ENCODE measurements at places on chromosomes 6 and 20.

- peak; percentile 7 for DNase-seq
Observed at GRCh38 chr6:140225701-140226436, 851.4 kb upstream of the CITED2 start.

- DNase-seq, result no peak
Observed at GRCh38 chr20:33660035-33660684, 2.0 kb upstream of the C20orf144 start.

GRCh38 chr20:48841875-48842529, 14.2 kb upstream of the PREX1 start:
- peak; percentile 73 for DNase-seq

- peak; percentile 77 for DNase-seq
Observed at GRCh38 chr6:16450285-16450684, 211.9 kb downstream of the GMPR start.

- peak; percentile 89 for DNase-seq
Observed at GRCh38 chr6:15504581-15505350, 158.1 kb downstream of the DTNBP1 start.

DNA sequence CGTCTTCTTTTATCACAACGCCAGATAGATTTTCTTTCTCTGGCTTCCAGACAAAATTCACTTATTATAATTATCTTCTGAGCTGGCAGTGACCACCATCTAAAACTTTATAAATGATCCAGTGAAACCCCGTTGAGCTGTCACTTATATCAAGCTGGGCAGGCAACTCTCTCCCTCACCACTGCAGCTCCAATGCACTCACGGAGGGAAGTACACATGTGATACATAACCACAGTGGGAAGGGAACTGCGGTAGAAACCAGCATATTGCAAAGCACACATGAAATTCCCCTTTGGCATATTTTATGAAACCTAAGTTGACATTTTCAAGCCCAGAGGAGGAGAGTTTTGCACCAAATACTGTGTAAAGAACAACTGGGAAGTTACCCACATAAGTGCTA, 536.9 kb downstream of the HACE1 start:
- DNase-seq, result no peak

GRCh38 chr6:82270881-82271635, 23.5 kb upstream of the IBTK start:
- DNase-seq, result peak; percentile 11

GRCh38 chr6:55266896-55267295, 60.4 kb upstream of the GFRAL start:
- DNase-seq, result no peak

DNA sequence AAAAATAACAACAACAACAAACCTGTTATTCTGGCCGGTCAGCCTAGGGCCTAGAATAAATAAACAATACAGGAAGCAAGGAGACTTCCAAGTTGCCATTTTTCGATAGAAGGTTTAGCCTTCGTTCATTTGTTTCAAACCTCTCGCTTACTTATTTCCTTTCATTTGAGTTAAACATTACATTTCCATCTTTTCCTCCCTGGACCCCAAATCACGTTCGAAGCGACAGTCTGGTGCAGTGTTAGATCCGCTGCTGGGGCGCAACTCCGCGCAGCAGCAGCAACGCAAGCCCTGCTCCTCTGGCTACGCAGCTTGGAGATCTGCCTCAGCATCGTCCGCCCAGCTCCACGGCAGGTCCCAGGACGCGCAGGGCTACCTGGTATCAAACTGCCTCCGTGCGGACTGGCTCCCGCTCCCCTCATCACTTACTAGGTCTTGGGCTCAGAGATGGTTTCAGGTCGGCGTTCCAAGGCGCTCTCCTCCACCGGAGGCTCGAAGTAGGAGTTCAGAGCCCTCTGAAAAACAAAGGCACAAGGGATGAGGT, 530 bp downstream of the TDP2 start:
- DNase-seq, result peak; percentile 26

GRCh38 chr6:143396497-143397226, 53.8 kb downstream of the ADAT2 start:
- no peak for DNase-seq

DNA sequence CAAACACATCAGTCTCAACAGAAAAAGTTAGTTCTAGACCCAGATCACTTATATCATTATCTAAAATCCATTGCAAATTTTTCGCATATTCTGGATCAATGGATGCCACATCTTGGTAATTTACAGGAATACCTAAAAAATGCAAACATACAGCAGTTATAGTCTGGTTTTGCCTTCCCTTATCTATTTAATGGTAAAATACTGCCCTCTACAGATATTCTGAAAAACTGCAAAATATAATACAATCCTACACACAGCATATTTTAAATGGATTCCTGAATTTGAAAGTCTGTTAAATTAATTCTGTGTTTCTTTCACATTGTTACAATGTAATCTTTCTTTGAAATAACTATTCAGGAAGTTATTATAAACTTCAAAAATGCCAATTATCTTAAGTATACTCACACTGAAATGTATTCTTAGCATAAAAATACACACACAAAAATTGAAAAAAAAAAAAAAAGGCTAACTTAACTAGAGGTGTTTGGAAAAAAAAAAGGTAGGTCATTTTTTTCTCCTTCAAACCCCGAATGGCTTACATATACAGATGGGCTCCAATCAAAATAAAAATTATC, 88.4 kb downstream of the HACE1 start:
- DNase-seq, result peak; percentile 11

GRCh38 chr6:46352541-46353268, 138.5 kb downstream of the RCAN2 start:
- DNase-seq, result no peak

GRCh38 chr6:11632795-11633511, 95.4 kb downstream of the TMEM170B start:
- peak; percentile 72 for DNase-seq

GRCh38 chr20:6802227-6802626, 34.7 kb downstream of the BMP2 start:
- DNase-seq, result no peak

DNA sequence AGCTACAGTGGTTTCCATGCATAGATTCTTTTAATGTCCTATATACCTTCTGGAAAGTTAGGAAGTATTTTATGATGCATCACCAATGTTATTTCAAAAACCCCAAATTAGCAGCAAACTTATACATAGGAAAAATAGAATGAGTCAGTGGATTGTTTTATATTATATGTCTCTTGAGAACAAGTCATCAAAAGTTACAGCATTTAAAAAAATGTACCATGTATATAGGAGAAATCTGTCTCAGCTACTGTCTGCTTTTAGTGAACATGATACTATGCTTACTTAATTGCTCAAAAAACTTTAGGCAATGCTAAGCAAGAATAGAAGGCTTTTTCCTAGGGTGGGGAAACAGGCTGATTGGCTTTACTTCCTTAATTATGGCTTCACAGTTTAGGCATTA, 365.3 kb downstream of the SAMD5 start:
- no peak for DNase-seq

DNA sequence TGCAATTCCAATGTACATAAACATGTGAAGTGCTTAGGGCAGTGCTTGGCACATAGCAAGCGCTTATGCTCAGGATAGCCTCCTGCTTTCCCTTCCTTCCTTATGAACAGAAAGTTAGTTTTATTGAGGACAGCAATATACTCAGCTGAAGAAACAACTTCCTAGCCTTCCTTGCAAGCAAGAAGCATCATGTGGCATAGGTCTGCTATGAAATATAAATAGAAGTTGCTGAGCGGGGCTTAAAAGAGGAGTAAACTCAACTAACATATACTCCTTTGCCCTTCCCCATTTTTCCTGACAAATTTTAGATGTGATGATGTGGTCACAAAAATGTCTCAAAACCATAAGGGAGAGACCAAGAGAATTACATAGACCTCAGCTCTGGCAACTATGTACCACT, 98.9 kb downstream of the KIF16B start:
- DNase-seq, result no peak

- DNase-seq, result no peak
Observed at GRCh38 chr6:6751266-6751596, 162.7 kb downstream of the LY86 start.

- DNase-seq, result peak; percentile 48
Observed at GRCh38 chr6:105179244-105180065, at the start of gene POPDC3. TSS of gene POPDC3 (minus strand) at chr6:105180014. CDS start at chr6:105161909, 18,105 bp downstream.

DNA sequence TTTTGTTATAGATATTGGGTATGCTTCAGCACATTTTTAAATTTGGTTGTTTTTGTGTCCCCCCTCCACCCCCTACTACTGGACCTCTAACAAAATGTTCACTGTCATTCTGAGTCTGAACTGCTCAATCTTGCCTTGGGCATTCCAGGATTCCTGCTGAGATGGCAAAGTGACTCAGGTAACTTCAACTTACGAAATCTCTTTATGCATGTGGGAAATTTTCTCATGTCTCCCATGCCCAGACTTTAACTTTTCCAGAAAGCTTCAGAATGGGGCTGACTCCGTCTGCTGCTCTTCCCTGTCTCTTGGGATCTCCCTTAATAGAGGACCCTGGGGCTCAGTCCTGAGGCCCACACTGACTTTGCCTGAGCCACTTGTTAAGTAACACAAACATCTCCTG, 14.0 kb downstream of the CYP39A1 start:
- DNase-seq, result no peak

GRCh38 chr6:170000071-170000843, 248.8 kb downstream of the ERMARD start:
- no peak for DNase-seq

GRCh38 chr6:134676307-134677281, 273.3 kb downstream of the ALDH8A1 start:
- DNase-seq, result no peak

Data from hepatic stellate cell (primary cell).